ENCODE measurements at places on chromosomes 4 and X.

DNA sequence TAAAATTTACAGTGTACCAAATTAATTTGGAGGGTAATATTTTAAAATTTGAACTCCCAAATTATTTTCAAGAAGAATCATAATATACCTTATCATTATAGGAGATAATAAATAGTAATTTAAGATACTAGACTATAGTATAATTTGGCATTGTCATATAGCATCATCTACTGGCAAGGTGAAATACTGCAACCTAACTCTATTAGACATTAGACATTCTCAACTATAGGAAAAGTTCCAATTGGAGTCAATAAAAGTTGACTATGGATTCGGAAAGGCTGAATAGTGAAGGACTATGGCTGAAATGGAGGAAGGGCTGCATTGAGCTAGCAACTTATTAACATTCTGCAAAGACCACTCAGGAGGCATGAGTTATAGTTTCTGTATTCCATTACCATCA, 113.0 kb downstream of the PRDM5 start:
- DNase-seq = no peak

DNA sequence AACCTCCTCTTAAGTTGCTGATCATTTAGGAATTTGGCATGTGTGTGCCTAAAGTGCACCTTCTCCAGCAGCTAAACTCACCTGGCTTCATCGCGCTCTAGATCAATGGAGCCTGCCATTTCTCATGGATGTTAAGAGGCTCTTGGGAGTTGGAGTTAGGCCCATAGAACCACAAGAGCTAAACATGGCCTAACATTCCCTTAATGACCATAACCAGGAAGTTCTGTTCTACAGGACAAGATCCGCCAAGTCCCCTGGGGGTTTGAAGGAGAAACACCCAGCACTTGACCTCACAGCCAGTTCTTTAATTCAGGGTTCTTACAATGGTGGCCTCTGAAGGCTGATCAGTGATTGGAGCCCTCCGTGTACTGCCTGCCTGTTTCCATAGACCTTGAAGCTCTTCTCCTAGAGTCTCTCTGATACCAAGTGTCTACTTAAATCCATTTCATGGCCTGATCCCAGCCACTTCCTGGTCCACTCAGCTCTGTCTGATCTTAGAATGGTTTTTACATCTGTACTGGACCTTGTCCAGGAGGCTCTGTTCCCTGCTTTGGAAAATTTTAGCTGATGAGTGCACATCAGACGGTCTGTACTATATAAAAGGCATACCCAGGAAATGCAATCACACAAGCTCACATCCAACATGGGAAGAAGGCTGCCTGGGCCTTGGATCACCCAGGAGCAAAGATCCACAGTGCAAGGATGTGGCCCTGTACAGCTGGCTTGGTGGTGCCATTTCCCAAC, 45.1 kb downstream of the RPS3A start:
- no peak for DNase-seq

- DNase-seq = no peak
Observed at GRCh38 chrX:17098516-17099247, 152.2 kb downstream of the REPS2 start.

DNA sequence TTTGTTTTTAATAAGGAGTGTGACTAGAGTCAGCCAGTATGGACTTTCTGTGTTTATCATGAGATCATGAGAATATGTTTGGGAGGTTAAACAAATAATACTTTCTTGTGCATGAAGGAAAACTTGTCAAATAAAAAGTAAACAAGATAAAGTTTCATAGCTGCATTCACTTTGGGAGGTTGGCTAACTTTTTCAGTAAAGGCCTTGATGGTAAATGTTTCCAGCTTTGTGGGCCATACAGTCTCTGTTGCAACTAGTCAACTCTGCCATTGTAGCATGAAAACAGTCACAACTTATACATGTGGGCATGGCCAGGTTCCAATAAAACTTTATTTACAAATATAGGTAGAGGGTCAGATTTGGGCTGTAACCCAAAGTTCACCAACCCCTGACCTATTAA, 150.4 kb downstream of the MID1 start:
- DNase-seq = no peak

GRCh38 chr4:184803874-184804273, 21.9 kb downstream of the ACSL1 start:
- no peak for DNase-seq

DNA sequence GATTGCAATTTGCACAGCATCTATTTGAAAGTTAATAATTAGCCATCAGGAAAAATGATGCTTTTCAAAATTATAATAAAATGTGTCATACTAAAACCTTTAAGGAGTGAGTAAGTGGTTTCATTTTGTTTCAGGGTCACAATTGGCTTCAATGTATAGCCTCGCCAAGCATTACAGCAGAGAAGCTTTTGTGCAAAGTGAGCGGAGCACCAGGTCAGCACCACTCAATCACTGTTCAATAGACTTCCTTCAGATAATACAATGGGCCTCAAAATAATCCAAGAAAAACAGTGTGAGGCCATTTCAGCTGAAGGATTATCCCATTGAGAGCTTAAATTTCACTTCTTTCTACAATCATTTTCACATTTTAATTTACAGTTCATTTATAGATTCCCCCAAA, 409.2 kb upstream of the SLIT2 start:
- no peak for DNase-seq

GRCh38 chrX:153770601-153771414, 6.8 kb downstream of the PLXNB3 start:
- DNase-seq = no peak
